NCI-H69 (cell line): ENCODE measurements at places on chromosomes 7 and 10.

GRCh38 chr10:25114036-25114411 lies 60.8 kb upstream of the GPR158 start:
- DNase-seq: no peak

- no peak for DNase-seq
These were observed 192.1 kb upstream of the KLF14 start for GRCh38 chr7:130926001-130926691.

GRCh38 chr10:25952857-25953256 lies 18.8 kb downstream of the MYO3A start:
- DNase-seq: peak; percentile 94

GRCh38 chr7:157775021-157775559 lies 438.3 kb downstream of the DNAJB6 start:
- DNase-seq: no peak

- DNase-seq: peak; percentile 81
These were observed 57.8 kb downstream of the BAMBI start for GRCh38 chr10:28734938-28735759.

DNA sequence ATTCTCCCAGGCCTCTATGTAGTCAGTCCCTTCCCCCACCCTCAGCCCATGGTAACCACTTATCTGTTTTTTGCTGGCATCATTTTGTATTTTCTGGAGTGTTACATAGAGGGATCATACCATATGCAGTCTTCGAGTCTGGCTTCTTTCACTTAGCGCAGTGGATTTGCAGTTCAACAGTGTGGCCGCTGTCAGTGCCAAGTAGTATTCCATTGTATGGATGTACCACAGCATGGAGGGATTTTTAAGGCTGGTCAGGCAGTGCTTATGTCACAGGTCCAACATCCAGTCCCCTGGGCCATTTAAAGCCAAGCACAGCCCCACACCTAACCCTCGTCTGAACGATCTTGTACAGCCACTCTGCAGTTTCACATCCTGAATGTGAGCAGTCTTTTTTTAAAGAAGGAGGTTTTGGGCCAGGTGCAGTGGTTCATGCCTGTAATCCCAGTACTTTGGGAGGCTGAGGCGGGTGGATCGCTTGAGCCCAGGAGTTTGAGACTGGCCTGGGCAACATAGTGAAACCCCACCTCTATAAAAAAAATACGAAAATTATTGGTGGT lies 121.8 kb downstream of the CUX1 start:
- no peak for DNase-seq

GRCh38 chr10:29026802-29027580 lies 261.9 kb upstream of the LYZL1 start:
- DNase-seq: no peak

GRCh38 chr10:113179265-113179664 lies 229.2 kb downstream of the TCF7L2 start:
- DNase-seq: no peak

DNA sequence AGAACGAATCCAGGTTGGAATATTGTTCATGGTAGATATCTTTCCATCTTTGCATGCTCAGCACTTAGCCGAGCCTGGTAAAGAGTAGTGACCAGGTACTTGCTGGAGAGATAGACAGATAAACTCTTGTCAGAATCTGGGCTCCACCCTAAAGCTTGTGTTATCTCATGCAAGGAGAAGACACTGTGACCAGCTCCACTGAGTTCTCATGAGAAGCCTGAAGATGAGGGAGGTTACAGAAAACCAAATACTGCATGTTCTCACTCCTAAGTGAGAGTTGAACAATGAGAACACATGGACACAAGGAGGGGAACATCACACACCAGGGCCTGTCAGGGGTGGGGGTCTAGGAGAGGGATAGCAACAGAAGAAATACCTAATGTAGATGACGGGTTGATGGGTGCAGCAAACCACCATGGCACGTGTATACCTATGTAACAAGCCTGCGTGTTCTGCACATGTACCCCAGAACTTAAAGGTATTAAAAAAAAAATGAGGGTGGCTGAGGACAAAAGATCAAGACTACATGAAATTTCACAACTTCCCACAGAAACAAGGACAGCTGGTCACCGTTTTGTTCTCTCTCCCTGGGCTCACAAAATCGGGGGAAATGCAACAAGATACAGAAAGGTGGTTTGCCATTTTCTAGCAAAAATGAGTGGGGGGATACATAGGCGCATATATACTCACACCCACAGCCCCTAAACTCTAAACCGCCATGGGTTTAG lies 17.4 kb downstream of the DLG5 start:
- DNase-seq: no peak

DNA sequence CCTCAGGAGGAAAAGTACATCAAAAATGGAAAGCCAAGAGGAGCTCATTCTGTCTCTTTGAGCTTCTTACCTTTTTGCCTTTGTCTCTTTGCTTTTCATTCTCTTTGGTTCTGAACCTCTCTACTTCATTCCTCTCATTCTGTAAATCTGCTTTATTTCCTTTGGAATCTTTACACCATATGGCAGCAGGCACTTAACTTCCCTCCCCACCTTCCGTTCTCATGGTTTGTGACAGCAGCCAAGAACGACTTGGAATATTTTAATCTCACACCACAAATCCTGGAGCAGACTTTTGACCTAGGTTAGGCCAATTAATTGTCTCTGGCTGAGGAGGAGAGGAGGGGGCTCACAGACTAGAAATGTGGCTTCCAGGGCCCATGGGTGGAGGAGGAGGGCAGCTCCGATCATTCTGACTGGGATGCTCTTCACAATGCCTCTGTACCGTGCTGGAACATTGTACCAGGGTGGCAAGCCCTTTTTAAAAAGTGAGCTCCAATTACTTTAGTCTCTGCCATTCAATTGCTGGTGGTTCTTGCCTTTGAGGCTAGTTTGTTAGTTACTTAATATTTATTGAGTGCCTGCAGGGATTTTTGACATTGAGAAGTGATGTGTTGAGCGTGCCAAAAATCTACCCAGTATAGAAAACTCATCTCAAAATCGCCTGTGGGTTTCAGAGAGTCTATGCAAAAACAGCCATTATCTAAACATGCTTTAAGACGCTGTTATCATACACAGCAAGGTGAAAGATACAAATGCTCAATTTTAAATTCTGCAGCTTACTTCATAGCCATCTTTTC lies 386.6 kb downstream of the DPP6 start:
- DNase-seq: no peak
